Endothelial cell (in vitro differentiated cells): ENCODE measurements at places on chromosomes 12 and 14. TPM values are rescaled to one million over a fixed set of nuclear protein-coding genes. Genes with fewer than 3 reads are reported as not detected.

CLECL1 gene
- total RNA-seq, result not detected

CIROP gene
- total RNA-seq, result not detected

HOXC10 gene
- 1.9 TPM for total RNA-seq

DIO3 gene
- 6.1 TPM for total RNA-seq

SIX1 gene
- total RNA-seq, result 0.41 TPM

TRHDE gene
- total RNA-seq, result 0.54 TPM

PTPN6 gene
- 22.1 TPM for total RNA-seq

ZNF605 gene
- 8.3 TPM for total RNA-seq

AMDHD1 gene
- total RNA-seq, result not detected

DNA sequence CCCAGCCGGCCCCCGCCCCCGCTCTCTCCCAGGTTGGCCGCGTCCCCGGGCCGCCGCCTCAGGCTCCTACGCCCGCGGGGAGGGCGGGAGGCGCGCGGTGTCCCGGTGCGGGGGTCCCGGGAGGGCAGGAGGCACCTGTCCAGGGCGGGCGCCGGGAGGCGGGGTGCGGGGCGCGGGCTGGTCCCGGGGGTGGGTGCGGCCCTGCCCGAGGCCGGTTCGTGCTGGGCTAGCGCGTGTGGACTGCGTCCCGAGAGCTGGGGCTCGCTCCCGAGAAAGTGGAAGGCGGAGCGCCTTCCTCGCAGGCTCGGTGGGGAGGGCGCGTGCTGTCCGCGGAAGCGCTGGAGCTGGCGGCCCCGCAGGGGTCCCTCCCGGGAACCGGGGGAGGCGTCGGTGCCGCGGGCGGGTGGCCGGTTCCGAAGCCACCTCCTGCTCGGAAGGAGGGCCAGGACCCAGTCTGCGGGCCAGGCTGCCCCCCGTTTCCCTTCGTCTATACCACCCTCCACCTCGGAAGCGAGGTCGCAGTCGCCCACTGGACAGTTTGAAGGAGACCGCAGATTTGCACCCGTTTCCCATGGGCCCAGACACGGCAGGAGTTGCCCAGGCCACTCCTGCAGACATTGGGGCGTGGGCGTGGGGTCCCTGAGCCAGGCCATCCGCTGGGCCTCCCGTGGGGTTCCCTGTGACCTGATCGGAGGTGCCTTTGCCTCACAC is 636 bp downstream of the ZFYVE21 start:
- peak; percentile 38 for DNase-seq

GRCh38 chr14:31556191-31556590 is 5.0 kb upstream of the NUBPL start:
- DNase-seq, result no peak

DNA sequence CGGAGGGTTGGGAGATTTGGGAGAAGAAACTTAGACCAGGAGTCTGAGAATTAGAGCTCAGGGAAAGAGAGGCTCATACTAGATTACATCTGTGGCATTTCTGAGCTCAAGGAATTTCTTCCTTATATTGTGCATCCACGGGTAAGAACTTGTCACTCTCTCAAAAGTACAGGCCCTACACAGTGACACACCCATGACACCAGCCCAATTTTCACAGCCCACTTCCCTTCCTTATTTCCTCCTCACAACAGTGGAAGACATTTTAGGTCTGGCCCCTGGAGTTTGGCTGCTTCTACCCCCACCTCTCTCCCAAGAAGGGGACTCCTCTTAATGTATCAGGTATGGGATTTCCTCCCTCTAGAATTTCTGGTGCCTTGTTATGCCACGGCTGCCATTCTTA is 9.2 kb upstream of the ZNF385A start:
- DNase-seq, result no peak

DNA sequence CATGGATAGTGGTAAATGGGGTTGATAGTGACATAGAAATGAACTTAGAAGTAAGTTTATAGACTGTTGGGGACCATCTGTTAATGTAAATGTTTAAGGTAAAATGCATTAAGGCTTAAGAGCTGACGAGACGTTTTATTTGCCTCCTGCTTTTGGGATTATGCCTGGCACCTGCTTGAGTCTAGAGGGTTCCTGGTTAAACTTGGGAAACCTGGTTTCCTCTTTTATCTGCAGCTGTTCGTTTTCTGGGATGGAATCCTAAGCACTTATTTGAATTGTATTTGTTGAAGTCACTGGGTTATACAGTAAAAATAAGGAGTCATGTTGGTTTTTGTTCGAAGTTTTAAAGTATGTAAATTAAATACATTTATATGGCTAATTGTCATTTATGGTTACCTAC is 914.7 kb downstream of the NRXN3 start:
- DNase-seq, result no peak

DNA sequence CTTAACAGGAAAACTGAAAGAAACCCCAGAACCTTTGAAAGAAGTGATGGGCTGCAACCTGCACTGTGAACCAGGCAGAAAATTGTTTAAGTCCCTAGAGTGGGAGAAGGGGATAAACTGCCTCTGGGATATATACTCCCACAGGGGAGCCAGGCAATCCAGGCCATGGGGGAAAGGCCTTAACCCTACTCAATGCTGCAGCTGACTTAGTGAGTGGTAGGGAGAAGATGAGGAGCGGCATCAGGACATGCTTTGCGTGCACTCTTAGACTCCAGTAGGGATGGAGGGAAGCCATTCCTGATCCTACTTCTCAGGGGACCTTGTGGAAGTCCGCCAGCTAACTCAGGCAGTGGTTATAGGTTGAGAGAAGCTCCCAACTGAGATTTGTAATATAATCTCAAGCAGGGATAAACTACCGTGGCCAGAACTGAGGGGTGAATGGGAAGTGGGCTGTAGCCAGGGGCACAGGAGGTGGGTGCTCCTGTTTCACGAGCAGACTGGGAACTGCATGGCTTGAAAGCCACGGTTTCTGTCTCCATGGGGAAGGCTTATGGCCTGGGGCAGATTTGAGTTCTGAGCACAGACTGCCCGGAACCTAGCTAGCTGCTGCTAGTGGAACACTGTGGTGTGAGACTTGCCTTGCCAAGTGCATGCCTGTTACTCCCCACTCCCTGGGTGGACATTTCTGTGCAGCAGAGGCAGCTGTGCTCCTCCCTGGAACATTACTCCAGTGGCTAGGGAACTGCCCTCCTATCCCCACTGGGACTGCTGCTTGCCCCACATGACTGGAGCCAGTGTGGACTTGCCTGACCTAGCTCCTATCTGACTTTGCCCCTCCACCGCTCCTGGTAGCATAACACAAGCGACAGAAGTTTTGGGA is 119.2 kb upstream of the SCAF11 start:
- no peak for DNase-seq

DNA sequence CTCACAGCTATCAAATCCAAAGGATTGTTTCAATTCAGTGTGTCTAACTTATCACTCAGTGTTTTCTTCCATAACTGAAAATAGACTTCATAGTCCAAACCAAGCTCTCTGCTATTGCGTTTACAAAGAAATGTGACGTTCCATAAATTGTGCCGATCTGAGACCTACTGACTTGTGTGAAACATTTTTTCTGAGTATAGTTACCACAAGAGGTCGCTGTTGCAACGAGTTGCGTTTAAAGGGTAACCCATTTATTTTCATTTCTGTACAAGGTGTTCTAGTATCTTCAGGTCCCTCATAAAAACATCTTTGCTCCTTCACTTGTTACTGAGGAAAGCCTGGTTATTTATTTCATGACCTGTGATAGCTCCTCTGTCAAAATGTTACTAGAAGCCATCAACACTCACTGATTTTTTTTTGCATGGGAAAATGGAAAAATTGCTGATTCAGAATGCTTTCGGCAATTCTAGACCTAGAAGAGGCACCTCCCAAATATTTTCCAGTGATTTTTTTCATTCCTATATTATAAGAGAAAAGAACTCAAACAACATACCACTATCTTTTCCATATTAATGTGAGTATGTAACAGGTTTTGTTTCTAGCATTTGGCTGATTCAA is 60.9 kb upstream of the OR4E1 start:
- DNase-seq, result peak; percentile 36

DNA sequence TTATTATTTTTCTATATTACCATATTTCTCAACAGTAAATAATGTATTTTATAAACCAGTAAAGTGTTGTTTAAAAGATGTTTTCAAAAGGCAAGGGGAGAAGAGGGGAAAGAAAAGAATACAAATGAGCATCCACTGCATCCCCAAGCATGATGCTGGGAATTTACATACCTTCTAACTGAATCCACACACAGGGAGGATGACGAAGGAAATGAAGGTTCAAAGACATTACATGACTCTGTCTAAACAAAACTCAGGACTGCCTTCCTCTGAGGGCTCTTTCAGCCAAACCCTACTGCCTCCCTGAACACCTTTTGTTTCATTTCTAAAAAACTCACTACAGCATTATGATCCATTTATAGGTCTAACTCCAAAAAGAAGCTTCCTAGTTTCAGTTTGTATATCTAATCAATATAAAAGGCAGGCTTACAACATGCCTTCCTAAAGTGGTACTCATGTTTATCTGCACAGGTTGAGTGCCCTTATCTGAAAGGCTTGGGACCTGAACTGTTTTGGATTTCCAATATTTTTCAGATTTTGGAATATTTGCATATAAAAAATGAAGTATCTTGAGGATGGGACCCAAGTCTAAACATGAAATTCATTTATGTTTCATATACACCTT is 30.3 kb downstream of the DICER1 start:
- no peak for DNase-seq

GRCh38 chr14:49303946-49304516 is 282.1 kb downstream of the RPS29 start:
- peak; percentile 68 for DNase-seq

DNA sequence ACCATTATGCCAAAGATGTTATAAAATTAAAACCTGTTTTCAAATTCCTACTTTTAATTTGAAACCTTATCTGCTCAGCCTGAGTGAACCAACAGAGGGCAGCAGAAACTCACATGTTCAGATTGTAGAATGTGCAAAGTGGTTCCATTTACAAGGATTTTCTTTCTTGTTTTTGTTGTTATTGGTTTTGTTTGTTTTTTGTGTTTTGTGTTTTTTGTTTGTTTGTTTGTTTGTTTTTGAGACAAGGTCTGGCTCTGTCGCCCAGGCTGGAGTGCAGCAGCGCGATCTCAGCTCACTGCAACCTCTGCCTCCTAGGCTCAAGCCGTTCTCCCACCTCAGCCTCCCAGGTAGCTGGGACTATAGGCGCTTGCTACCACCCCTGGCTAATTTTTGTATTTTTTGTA is 22.8 kb upstream of the GARIN2 start:
- DNase-seq, result peak; percentile 44

DNA sequence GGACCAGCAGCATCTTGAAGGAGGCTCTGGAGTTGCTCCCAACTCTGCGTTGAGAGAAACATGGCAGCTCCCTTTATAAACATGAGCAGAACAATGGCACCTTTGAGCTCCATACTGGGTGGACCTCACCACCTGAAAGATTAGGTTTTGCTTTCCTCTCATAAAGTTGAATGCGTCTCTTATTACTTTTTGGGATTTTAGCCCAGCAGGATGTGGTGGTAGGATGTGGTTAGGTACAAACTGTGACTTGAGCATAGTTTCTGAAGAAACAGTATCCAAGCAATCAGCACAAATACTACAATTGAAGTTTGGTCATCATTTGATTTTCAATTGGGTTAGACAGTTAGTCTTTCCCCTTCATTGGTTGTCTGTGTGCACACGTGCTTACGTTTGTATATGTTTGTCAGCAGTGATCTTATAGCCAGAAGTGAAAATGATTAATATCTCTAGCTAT is at the start of gene PRR4:
Gene PRR4, minus strand, starts transcription at position 51 of the 454 bp plus-strand sequence. Its CDS starts 38 bp downstream, at position 13.
- DNase-seq, result no peak

DNA sequence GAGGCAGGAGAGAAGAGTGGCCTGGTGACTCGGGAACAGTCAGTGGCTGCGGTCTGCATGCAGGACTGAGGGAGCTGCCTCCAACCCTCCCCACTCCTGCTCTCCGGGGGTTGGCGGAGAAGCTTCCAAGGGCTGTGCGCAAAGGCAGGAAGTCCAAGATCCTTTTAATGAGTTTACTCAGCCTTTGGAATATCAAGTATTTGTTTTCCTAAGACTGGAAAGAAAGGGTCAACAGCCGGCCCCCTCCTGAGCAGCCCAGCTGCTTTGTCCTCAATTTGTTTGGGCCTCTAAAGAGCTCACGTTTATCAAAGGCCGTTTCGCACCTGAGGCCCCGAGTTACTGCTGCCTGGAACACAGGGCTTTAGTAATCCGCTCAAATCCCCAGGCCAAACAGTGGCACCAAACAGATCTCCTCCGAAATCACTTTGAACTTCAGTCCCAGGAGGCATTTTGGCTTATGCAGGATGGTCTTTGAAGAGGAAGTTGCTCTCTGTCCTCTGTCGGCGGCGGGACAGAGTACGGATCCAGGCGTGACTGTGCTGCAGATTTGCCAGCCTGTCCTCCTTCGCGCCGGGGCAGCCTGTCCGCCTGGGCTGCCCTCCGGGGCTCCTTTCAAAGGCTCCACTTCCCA is 117.2 kb upstream of the FZD10 start:
- no peak for DNase-seq

DNA sequence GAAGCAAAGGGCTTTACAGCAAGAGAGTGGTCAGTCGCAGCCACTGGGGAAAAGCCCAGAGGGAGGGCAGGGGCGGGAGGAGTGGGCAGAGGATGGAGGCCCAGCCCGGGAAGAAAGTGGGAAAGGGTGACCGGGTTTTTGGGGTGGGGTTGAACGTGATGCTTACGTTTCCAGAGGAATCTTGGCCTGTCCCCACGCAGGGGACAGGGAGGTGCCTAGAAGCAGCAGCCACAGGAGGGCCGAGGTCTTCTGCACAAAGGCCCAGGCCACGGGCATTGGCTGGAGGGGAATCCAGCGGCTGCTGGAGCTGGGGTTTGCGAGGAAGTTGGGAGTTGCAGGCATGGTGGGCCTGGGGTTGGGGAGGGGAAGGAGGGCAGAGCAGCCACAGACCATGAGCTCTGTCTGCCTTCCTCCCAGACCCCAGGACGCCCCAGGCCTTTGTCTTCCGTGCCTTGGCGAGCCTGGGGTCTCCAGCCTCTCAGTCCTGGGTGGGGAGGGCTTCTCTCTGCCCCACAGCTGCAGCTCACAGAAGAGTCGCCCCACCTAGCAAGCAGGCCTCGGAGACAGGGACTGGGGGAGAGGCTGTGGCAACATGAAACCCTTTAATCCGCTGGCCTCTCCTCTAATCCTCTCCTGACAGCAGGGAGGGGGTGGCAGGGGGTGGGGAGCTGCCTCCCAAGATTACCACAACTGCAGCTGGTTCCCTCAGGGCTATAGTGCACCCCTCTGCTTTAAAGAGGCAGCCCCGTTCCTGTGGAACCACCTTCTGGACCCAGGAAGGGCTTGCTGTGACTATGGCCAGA is at the start of gene CACNA2D4:
Gene CACNA2D4, minus strand, starts transcription at position 572 of the 803 bp plus-strand sequence. Its CDS starts 179 bp downstream, at position 393.
- no peak for DNase-seq

DNA sequence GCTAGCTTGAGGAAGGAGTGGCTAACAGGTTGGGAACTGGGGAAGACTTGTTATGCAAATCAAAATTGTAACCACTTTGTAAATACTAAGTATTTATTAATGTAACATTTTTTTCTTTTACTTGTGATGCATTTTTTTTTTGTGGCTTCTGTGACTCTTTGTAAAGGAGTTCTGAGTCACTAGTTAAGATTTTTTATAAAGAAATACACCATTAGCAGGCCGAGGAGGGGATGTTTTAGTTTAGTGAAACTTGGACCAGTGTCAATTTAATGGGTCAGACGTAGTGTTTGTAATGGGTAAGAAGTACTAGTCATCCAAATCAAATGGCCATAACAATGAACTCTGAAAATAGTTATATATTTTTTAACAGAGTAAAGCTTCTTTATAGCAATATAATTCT is 43.1 kb downstream of the AKAP6 start:
- DNase-seq, result no peak
